Central memory CD8-positive, alpha-beta T cell (primary cell): ENCODE measurements at places on chromosomes 2 and 18.

GRCh38 chr2:43170405-43171105, 55.9 kb downstream of the ZFP36L2 start:
- peaks cover 28% of the 10 kb centered on the region for H3K36me3 ChIP-seq
- peaks cover 70% of the 10 kb centered on the region for H3K4me1 ChIP-seq
- H3K4me3 ChIP-seq, result peak overlapping the region; percentile 68
- H3K27ac ChIP-seq, result peak overlapping the region; percentile 93
- DNase-seq, result no peak

GRCh38 chr2:123864416-123864815, 160.7 kb upstream of the CNTNAP5 start:
- no peaks in the 10 kb centered on the region for H3K4me1 ChIP-seq
- DNase-seq, result no peak
- H3K27me3 ChIP-seq, result no peaks in the 10 kb centered on the region
- H3K36me3 ChIP-seq, result no peaks in the 10 kb centered on the region
- no peak overlapping the region for H3K27ac ChIP-seq
- no peak overlapping the region for H3K4me3 ChIP-seq

DNA sequence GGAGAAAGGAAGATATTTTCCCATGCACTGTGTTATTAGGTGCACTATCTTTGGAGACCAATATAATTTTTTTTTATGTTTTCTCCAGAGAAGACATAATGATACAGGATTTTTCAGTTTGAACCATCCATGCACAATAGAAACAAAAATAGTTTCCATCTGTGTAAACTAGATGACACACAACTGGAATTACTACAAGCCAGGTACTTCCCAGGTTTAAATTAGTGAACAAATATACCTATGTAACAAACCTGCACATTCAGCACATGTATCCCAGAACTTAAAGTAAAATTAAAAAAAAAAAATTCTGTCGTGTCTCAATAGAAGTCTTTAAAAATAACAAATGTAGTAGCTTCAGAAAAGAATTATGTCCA, 1616.8 kb upstream of the ACVR2A start:
- H3K27me3 ChIP-seq, result no peaks in the 10 kb centered on the region
- H3K4me3 ChIP-seq, result no peak overlapping the region
- no peaks in the 10 kb centered on the region for H3K4me1 ChIP-seq
- H3K27ac ChIP-seq, result no peak overlapping the region

DNA sequence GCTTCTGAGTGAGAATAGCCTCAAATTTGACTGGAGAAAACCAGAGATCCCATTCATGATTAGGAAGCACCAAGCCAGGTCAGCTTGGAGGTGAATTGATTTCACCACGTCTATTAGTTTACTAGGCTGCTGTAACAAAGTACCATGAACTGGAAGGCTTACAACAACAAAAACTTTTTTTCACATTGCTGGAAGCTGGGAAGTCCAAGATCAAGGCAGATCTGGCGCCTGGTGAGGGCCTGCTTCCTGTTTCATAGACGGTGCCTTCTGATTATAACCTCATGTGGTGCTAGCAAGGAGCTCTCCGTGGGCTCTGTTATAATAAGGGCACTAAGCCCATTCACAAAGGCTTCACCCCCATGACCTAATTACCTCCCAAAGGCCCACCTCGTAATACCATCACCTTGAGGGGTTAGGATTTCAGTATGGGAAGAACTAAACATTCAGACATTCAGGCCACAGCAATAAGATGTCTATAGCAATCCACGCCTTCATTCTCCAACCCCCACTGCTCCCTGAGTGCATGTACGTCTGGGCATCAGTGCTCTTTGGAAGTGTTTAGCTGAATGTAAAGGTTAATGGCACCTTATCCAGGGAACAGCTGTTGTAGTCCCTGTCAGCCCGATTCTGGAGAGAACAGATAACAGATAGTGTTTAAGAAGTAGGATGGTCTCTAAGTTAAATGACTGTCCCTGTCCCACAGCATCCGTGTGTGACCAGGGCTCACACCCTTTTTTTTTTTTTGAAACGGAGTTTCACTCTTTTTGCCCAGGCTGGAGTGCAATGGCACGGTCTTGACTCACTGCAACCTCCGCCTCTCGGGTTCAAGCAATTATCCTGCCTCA, 89.2 kb downstream of the SOCS6 start:
- H3K27me3 ChIP-seq, result peaks cover 8% of the 10 kb centered on the region
- H3K36me3 ChIP-seq, result peaks cover 2% of the 10 kb centered on the region
- DNase-seq, result no peak
- H3K27ac ChIP-seq, result no peak overlapping the region

DNA sequence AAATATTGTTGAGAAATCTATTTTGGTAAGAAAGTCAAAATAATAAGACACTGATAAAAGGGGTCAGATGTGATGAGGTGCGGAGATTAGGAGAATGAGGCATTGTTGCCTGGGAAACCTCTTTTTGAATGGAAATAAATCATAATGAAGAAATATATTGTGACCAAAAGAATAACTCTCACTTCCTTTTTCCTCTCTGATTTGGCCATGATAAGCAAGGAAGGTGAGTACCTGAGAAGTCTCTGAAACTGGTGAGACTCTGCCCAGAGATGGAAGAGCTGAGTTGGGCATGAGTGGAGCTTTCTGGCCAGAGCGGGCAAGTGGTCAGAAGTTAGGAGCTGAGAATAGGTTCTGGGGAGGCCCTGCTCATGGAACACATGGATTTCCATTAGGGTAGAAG, 11.8 kb downstream of the LAMA3 start:
- H3K27ac ChIP-seq, result no peak overlapping the region
- H3K27me3 ChIP-seq, result peaks cover 67% of the 10 kb centered on the region
- no peak for DNase-seq
- H3K4me1 ChIP-seq, result no peaks in the 10 kb centered on the region
- H3K36me3 ChIP-seq, result no peaks in the 10 kb centered on the region

GRCh38 chr2:7373156-7373555, 455.9 kb downstream of the RNF144A start:
- peaks cover 57% of the 10 kb centered on the region for H3K27me3 ChIP-seq
- DNase-seq, result no peak
- no peaks in the 10 kb centered on the region for H3K36me3 ChIP-seq
- H3K4me3 ChIP-seq, result no peak overlapping the region
- no peaks in the 10 kb centered on the region for H3K4me1 ChIP-seq

DNA sequence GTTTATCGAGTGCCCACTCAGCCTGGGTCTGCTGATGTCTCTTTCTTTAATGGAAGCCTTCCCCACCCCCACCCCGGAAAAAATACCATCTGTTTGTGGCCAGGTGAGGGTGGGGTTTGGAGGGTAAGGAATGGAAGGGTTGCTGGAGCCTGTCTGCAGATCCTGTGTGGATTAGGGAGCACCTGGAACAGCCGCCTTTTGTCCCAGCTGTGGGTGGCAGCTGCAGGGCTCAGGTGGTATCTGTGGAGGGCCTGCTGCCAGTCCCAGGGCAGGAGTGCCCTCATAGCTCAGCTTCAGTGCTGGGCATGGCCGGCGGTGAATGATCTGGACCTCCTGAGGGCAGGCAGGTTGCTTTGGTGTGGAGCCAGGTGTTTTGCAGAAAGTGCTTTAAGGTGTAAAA, 45.3 kb downstream of the IMPA2 start:
- no peak overlapping the region for H3K27ac ChIP-seq
- no peaks in the 10 kb centered on the region for H3K4me1 ChIP-seq
- DNase-seq, result no peak
- no peaks in the 10 kb centered on the region for H3K27me3 ChIP-seq
- no peaks in the 10 kb centered on the region for H3K36me3 ChIP-seq

- H3K4me3 ChIP-seq, result no peak overlapping the region
- H3K27me3 ChIP-seq, result peaks cover 97% of the 10 kb centered on the region
- DNase-seq, result no peak
- H3K27ac ChIP-seq, result no peak overlapping the region
These were observed 46.8 kb downstream of the ANTXR1 start for GRCh38 chr2:69059731-69060290.

DNA sequence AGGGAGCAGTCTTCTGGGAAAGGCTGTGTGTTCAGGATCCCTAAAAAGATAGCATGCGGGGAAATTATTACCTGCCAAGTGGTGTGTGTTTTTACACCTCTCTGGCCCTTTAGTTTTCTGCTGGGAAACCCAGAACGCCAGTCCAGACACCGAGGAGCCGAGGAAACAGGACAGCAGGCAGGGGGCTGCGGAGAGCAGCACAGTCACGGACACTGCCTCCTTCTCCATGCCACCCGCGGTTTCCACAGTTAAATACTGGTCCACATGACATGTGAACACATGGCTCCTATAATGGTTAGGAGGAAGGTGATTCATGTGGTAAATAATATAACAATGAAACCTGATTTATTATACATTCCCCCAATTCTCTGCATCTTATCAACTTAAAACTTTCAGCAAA, 20.4 kb downstream of the CNOT11 start:
- H3K27ac ChIP-seq, result peak overlapping the region; percentile 35
- DNase-seq, result no peak
- peaks cover 78% of the 10 kb centered on the region for H3K36me3 ChIP-seq
- no peaks in the 10 kb centered on the region for H3K27me3 ChIP-seq
- no peak overlapping the region for H3K4me3 ChIP-seq

GRCh38 chr2:224039770-224040440, 819 bp upstream of the SERPINE2 start:
- H3K27me3 ChIP-seq, result peaks cover 86% of the 10 kb centered on the region
- peak overlapping the region; percentile 0 for H3K4me3 ChIP-seq
- no peak overlapping the region for H3K27ac ChIP-seq
- H3K4me1 ChIP-seq, result peaks cover 9% of the 10 kb centered on the region
- H3K36me3 ChIP-seq, result no peaks in the 10 kb centered on the region
